GM20000 (cell line): ENCODE measurements at places on chromosomes 7 and 10.

DNA sequence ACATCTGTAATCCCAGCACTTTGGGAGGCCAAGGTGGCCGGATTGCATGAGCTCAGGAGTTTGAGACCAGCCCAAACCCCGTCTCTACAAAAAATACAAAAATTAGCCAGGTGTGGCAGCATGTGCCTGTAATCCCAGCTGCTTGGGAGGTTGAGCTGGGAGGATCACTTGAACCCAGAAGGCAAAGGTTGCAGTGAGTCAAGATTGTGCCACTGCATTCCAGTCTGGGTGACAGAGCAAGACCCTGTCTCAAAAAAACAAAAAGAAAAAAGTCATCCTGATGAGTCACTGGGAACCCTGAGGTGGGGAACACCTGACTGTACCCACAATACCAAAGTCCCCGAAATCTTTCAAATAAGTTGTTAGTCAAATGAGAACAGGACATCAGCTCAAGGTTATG, 80.0 kb downstream of the NEBL start:
- DNase-seq: no peak

DNA sequence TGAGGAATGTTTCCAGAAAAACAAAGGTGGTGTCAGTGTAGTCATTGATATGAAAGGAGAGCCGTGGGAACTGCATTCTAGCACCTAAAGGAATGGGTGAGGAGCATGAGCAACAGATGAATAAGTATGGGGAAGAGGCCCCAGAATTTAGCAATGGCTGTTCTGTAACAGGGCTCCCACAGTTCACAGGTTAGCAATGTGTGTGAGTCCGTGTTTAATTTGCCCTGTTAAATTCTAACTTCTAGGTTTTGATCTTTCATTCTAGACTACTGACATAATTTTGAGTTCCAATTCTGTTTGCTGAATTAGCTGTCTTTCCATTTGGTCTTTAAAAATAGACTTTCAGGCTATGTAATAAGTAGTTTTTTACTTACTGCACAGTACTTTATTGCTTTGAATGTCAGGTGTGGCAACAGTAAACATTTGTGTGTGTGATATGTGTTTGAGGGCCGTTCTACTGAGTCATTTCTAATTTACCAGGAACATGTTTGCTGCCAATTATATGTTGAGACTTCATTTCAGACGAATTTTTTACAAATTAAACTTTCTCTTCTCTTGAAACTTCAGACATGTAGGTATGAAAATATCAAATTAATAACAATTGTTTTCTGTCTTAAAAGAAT, 8.8 kb downstream of the STK17A start:
- no peak for DNase-seq

DNA sequence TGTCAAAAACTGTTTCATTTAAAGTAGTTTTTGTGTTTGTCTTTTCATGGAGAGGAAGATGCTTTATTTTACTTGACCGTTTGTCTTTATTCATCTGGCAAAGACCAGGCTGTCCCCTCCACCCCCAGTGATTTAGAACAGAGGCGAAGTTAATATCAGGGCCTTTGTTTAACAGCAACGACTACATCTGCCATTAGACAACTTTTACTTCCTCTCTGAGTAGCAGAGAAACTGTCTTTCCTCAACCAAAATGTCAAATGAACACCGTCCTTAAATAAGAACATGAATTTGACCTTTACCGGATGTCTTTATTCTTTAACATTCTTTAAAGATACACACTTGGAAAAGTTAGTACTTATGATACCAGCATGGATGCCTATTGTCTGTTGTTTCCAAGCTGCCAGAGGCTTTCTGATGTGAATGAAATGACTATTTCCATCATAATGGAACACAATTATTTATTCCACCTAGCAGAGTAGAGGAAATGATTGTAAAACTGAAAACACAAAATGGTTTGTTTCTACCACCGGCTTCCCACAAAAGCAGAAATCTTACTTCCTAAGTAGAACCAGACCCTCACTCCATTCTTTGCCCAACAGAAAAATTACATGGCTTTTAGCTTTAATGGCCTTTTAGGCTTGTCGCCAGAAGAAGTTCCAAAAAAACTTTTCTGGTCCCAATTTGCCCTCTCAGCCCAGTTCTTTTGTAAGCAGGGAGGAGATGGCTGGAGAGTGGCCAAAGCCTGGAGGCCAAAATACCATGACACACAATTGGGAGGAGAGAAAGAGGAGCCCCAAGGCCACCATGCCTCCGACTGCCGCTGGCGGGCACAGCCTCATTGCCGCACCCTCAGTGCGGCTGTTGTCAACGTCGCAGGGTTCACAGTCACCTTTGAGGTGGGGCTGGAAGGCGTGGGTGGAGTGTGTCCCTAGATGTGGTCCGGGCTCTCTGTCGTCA, 168.5 kb downstream of the TEX36 start:
- DNase-seq: no peak

DNA sequence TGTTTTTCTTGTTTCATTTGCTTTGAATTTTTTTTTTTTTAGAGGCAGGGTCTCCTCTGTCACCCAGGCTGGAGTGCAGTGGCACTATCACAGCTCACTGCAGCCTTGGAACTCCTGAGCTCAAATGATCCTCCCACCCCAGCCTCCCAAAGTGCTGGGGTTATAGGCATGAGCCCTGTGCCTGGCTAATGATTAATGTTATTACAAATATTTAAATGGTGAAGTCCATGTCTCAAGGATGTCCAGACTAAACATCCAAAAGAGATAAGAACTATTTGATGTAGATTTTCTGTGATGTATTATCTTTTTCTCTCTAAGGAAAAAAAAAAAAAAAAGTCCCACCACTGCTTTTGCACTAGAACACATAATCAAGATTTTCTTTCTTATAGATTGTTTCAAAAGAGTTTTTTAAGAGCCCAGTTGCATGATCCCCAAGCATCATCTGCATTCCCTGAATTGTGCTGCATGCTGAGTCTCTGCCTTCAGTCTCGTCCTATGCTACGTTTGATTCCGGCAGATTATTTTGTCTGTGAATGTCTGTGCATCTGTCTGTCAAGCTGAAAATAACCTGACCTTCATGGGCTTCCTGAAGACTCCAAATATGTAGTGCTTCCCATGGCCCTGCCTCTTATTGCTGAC, 33.4 kb downstream of the MACROH2A2 start:
- no peak for DNase-seq

DNA sequence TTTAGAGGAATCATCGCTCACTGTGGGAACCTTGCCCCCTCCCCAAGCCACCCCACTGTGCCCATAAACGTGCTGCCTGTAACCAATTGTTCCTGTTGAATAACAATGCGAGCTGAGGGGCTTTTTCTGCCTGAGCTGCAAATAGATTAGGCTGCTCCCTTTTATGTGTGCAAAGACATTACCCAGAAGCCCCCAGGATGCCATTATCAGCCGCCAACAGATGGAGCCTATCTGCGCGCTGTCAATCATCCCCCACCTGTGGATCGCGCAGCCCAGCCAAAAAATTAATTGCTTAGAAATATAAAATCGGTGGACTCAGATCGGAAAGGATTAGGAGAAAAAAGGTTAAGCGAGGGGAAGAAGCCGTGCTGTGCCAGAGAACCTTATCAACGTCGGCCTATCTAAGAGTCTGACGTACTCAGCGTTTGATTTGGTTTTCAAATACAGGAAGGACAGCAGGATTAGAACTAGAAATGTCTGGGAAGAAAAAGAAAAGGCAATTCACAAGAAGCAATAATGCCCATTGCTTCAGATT, 167.3 kb upstream of the MYO3A start:
- no peak for DNase-seq

- no peak for DNase-seq
Measured at GRCh38 chr7:80763289-80763688, 124.8 kb downstream of the CD36 start.

GRCh38 chr7:117656806-117657205, 177.0 kb downstream of the CFTR start:
- no peak for DNase-seq
